NCI-H1436 (cell line): ENCODE measurements at places on chromosomes 5 and 9.
A peak's percentile ranks its signal among the peaks of the same experiment; 100 is the strongest.

GRCh38 chr9:6270896-6271295 is 55.3 kb downstream of the IL33 start:
- DNase-seq = no peak

GRCh38 chr5:124461157-124461556 is 285.3 kb downstream of the ZNF608 start:
- no peak for DNase-seq

GRCh38 chr5:137753691-137754187 is 424 bp downstream of the HNRNPA0 start:
- no peak for DNase-seq

DNA sequence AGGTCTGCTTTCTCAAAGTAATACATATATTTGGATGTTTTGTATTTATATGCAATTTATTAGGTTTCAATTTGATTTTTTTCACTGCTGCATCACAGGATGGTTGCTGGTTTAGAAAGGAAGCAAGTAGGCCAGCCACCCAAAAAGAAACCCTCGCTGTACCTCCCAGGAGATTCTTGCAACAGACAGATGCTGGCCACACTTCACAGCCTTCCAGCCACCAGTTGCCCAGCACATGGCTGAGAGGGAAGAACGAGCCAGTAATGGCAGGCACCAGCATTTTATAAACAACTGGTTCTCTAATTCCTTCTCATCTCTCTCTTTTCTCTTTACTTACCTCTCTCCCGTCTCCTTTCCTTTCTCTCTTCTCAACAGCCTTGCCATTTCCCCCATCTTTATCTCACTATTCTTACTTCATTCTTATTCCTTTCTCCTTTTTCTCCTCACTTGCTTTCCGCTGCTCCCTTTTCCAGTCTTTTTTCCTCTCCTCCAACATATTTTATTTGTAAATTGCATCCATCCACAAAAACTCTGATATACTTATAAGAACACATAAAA is 38.9 kb downstream of the EFNA5 start:
- no peak for DNase-seq

GRCh38 chr9:72173080-72173479 is 23.8 kb downstream of the GDA start:
- DNase-seq = no peak

DNA sequence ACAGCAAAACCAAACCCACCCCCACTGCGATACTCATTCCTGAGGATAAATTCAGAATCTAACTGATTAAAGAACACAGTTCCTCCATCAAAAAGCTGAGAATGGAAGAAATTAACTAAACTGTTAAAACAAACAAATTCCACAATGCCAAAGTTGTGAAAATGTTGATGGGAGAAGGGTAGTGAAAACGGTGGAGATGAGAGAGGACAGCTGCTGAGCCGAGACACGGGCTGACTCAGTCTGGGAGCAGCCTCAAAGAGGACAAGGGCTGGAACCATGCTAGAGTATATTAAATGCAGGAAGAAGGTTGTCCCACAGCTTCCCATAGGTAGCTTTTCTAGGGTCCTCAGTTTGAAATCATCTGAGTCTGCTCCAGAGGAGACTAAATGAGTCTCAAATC is 14.3 kb downstream of the ADAMTS12 start:
- DNase-seq = no peak

DNA sequence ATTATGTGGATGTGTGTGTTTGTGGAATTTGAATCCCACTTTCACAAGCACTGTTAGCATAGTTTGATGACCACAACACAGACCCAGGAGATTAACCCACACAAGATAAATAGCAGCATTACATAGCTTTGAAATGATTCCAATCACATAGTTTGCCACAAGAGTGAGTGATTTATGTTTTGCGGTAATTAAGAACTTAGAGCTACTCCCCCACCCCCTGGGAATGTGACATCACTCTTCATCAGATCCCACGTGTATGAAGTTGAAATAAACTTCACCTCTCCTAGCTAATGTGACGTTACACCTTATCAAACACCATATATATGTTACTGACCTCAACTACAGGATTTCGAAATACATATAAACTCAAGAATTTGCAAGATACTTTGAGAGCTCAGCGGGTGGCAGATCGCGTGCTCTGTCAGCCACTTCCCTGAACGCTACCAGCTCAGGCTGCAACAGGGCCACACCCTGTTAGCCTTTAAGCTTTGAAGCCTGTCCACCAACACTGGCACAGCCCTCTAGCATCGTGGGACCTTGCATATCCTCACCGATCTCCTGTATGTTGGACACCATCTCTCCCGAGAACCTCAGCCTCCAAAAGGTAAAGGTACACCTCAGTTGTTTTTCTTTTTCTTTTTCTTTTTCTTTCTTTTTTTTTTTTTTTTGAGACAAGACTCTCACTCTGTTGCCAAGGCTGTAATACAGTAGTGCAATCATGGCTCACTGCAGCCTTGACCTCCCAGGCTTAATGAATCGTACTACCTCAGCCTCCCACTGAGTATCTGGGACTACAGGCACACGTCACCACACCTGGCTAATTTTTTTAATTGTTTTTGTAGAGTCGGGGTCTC is 1.7 kb upstream of the AGTPBP1 start:
- DNase-seq = no peak

DNA sequence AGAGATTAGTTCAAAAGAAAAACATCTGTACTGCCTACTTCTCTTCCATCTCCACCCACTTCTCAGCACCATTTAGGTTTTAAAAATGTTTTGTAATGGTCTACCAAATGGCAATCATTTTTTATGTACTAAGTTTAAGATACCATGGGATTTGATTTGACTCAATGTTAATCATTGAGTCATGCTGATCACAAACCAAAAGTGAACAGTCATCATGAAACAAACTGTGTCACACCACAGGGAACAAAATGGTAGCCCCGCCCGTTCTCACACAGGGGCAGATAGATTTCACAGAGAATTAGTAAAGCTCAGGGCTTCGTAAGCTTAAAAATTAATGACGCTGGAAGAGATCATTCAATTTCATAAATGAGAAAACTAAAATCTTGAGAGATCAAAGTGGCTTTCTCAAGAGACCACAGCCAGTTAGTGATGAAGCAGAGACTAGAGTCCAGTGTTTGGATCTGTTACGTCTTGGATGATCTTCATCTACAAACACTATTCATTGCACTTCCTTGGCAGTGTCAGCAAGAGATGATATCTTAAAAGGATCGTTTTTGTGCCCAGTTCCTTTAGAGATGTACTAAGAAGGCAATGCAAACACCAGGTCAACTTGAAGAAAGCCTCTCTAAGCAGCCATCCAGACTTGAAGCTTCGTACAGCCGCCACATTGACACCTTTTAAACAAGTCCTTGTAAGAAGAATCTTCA is 33.9 kb upstream of the TRIO start:
- DNase-seq = no peak

- DNase-seq = no peak
These were observed 6.4 kb upstream of the EEIG1 start for GRCh38 chr9:127987103-127987614.

GRCh38 chr5:82984786-82985735 is 92.1 kb downstream of the TMEM167A start:
- DNase-seq = no peak

DNA sequence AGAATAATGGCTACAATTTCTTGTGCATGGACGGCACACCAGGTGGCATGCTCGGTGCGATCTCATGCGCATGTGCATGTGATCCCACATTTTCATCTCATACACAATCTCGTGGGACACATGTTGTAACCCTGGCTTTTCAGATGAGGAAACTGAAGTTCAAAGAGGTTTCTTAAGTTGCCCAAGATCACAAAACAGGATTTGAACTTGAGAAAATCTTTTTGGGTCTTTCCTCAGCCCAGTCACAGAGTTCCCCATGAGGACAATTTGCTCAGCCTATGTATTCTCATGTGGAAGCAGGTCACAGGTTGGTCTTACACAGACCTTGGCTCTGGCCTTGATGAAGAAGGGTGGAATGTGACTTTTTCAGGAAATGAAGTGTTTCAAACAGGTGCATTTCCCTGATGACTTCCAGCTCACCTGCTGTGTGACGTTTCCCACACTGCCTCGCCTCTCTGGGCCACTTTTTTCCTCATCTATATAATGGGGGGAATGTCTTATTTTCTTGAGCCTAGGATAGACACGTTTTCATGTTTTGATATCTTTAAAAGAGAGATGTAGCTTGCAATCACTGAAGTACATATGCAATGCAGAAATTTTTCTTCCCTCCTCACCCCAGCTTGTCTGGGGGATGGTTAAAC is 7.1 kb upstream of the ORM1 start:
- DNase-seq = no peak

DNA sequence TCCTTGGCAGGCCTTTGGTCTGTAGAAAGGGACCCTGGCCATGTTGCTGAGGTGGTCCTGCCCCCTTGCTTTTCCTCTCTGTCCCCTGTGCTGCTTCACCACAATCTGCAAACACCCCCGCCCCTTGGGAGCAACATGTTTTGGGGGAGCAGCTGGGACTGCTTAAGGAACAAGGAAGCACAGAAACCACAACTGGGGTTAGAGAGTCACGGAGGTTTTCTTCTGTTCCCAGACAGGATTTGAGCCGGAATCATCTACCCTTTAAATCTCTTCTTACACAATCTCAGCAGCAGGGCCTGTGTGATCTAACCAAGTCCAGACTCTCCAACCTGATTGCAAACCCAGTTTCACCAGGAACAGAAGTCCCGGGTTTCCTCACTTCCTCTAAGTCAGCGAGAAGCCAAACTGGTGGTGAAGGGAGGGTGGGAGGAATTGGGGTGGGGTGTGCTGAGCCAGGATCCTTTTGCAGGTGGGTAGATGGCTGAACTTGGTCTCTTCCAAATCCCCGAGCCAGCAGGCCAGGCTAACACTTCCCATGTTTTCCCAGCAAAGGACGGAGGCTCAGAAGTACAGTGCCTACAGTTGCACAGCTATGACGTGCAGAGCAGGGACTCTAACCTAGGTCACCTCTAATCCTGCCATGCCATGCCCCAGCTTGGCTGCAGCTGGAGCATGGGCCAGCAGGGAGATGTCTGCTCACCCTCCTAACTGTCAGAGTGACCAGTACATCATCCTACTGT is 25.0 kb downstream of the SH3PXD2B start:
- DNase-seq = no peak

DNA sequence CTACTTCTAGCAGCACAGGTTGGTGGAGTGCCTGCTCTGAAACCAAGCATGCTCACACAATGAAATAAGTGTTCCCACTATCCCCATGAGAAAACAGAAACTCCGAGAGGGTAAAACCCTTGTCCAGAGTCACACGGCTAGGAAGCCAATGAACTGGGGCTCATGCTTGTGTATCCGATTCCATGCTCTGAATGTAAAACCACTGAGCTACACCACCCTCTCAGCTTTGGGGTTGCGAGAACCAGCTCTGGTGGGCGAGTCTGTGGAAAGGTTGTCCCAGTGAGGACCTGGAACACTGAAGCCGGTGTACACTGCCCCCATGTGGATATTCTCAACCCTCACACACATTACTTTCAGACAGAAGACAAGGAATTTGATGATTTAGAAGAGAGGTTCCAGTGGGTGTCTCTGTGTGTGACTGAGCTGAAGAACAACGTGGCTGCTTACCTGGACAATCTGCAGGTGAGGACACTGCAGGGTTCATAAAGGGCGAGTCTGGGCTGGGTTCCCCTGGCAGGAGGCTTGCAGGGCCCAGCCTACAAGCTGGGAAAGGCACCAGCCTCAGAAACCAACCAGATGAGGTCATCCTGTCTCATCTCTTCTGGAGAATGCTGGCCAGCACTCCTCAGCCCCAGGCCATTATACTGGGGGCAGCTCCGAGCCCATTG is 37.4 kb downstream of the ARHGEF37 start:
- peak; percentile 10 for DNase-seq

- DNase-seq = no peak
These were observed 51.2 kb downstream of the SGCD start for GRCh38 chr5:156378159-156378558.

GRCh38 chr9:125748446-125749099 is 1.4 kb downstream of the PBX3 start:
- DNase-seq = no peak

DNA sequence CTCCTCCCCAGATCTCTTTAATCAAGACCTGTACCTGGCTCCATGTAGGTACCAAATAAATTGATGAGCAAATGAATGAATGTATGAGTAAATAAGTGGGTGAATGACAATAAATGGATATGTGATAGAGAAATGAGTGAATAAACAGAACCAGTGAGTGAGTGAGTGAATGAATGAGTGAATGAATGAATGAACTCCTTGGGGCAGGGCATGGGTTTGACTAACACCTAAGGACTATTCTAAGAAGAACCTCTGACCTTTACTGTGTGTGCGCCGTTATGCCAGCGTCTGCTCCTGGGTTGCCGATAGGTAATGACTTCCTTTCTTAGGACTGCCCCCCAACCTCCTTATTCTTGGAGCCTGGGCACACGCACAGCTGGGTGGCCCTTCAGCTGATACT is 1.8 kb upstream of the RPL26L1 start:
- no peak for DNase-seq

GRCh38 chr5:72347801-72348308 is 27.7 kb downstream of the PTCD2 start:
- DNase-seq = no peak

GRCh38 chr9:9002826-9003583 is 1203.4 kb upstream of the DMAC1 start:
- no peak for DNase-seq

DNA sequence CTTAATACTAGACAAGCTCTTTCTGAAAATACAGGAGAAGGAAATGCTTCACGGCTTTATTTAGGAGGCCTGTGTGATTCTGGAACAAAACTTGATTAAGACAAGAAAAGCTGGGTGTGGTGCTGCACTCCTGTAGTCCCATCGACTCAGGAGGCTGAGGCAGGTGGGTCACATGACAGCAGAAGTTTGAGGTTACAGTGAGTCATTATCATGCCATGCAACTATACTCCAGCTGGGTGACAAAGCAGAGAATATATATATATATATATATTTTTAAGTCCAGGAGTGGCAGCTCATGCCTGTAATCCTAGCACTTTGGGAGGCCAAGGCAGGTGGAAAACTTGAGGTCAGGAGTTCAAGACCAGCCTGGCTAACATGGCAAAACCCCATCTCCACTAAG is 33.1 kb upstream of the SPIN1 start:
- no peak for DNase-seq

DNA sequence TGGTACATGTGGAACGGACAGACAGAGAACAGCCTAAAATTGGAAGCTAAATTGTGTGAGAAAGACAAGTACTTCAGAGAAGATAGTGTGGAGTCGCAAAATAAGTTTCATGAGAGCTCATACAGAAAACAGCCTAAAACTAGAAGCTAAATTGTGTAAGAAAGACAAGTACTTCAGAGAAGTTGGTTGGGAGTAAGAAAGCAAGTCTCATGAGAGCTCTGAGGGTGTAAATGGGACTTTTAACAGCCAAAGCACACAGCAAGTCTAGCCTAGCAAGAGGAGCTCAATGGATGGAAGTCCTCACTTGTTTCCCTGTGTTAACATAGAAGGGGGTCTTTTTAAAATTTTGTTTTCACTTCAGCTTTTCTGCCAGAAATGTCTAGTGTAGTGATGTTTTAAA is 93.1 kb downstream of the STK32A start:
- no peak for DNase-seq

DNA sequence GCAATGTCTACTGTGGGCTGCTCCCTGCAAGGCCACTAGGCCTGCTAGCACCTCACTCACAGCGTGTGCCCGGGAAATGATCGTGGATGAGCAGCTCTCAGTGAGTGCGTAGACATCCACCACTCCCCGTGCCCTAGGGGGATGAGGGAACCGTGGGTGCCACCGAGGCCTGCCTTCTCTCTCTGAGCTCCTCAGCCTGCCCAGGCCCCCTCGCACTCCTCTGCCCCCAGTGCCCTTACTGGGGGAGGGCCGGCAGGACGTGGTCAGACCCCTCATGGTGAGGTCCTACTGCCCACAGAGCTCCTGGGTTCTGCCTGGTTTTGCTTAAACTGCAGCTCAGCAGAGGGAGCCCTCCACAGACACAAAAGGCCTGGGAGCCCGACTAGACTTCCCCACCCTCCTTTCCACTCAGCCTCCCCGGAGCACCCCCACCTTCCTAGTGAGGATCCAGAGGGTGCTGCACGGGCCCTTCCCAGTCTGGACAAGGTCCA is 220.0 kb downstream of the CACNA1B start:
- DNase-seq = no peak
